NCI-H510A treated with DMSO at 0.1 percent for 48 hours (cell line): ENCODE measurements at places on chromosomes 11 and 22.

GRCh38 chr11:18757811-18758210, 31.8 kb upstream of the IGSF22 start:
- DNase-seq, result no peak

DNA sequence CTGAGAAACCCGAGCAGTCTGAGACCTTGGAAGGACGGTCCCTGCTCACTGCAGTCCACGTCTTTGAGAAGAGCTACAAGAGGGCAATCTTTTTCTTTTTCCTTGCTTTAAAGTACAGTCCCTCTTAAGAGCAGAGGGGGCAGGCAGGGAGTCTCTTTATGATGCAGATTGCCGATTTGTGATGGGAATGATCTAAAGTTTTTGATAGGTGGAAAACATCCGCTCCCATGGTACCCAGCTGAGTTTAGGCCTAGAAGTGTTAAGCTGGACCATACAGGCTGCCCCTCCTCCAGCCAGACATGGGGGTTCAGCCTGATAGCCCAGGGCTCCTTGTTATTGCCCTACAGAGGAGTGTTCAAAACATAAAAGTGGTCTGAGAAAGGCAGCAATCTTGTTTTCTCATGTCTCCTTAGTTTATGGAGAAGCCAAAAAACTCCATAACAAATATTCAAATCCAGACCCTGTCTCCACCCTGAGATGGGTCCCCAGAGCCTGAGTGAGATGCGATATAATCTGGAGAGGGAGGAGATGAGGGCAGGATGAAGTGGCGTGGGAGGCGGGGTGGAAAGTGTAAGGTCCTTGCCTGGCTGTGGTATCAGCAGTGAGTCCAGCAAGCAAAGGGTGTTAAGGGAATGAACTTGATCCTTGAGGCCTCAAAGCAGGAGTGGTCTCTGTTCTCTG, 135.1 kb downstream of the FDX1 start:
- no peak for DNase-seq

GRCh38 chr11:67506426-67507051, 1.4 kb upstream of the PITPNM1 start:
- DNase-seq, result no peak

- no peak for DNase-seq
These were observed 43.4 kb downstream of the OTOG start for GRCh38 chr11:17590463-17590862.

GRCh38 chr11:43984519-43985385, 42.3 kb downstream of the C11orf96 start:
- no peak for DNase-seq

DNA sequence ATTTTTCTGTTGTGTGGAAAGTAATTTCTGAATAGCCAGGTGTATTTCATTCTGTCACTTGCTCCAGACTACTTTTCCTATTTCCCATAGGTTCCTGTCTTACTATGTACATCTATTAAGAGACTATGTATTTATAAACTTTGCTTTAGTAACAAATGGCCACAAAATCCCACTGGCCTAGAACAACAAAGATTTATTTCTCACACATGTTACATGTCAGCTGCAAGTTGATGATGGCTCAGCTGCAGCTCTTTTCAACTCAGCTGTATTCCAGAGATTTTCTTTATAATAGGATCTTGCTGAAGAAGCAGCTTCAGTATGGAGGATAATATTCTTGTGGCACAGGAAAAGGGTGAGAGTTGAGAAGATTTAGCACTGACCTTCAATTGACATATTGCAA, 539.6 kb upstream of the LRRC4C start:
- DNase-seq, result no peak

- DNase-seq, result no peak
These were observed at the start of gene SPON1 for GRCh38 chr11:13962562-13963168. Gene SPON1 (plus strand): TSS chr11:13962723. CDS start chr11:13962905, 182 bp downstream.

- DNase-seq, result no peak
These were observed 22.1 kb downstream of the SRPRA start for GRCh38 chr11:126246636-126247035.
